ENCODE measurements at places on chromosomes 13 and 19.
A peak's percentile ranks its signal among the peaks of the same experiment; 100 is the strongest.

DNA sequence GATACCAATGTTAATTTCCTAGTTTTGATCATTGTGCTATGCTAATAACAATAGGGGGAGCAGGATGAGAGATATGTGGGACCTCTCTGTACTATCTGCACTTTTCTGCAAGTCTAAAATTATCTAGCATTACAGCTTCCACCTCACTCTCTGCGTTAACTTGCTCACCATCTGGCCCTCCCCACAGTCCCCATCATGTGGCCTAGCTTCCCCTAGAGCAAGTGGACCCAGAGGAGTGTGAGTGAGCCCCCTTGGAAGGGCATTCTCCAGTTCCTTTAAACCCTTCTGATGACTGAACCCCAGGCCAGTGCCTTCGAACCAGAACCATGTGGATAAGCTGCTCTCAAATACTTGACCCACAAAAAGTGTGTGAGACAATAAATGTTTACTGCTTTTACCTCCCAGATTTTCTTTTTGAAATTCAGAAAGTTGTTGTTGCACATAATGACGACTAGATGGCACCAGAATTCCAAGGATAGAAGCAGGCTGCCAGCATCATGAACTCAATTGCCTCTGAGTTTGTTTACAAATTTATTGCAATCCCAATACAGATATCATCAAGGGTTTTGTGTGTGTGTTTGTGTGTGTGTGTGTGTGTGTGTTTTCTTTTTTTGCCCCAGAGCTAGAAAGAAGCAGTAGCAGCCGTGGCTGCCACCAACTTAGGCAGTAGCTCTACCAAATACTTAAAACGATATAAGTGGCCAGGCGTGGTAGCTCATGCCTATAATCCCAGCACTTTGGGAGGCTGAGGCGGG lies 49.0 kb upstream of the ZNF780A start:
- DNase-seq, result peak; percentile 58

DNA sequence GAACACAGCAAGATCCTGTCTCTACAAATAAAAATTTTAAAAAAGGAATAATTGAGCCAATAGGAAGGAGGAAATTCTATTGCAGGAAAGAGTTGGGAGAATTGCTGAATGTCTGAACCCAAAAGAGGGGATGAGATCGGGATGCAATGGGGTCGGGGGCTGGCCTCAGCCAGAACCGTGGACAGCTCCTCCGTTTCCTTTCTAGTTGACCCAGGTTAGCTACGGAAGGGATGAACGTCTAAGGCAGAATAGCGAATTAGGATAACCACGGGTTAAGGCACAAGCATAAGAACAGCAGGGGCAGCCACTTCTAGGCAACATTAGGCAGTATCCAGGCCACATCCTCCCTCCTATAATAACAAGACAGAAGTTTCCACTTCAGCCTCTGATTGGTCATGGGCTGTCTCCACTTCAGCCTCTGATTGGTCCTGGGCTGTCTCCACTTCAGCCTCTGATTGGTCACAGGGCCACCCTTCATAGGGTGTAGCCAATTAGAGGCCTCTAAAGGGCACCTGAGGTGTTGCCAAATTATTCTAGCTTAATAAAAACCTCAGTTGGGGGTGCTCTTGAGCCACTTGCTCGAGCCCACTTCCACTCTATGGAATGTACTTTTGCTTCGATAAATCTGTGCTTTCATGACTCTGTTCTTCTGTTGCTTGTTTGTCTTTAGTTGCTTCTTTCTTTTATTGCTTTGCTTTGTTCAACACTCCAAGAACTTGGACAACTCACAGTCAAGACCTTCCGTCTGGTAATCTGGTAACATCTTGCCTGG lies 24.9 kb upstream of the TPM4 start:
- no peak for DNase-seq

- no peak for DNase-seq
Observed at GRCh38 chr19:21133633-21134032, 8.2 kb upstream of the ZNF431 start.

DNA sequence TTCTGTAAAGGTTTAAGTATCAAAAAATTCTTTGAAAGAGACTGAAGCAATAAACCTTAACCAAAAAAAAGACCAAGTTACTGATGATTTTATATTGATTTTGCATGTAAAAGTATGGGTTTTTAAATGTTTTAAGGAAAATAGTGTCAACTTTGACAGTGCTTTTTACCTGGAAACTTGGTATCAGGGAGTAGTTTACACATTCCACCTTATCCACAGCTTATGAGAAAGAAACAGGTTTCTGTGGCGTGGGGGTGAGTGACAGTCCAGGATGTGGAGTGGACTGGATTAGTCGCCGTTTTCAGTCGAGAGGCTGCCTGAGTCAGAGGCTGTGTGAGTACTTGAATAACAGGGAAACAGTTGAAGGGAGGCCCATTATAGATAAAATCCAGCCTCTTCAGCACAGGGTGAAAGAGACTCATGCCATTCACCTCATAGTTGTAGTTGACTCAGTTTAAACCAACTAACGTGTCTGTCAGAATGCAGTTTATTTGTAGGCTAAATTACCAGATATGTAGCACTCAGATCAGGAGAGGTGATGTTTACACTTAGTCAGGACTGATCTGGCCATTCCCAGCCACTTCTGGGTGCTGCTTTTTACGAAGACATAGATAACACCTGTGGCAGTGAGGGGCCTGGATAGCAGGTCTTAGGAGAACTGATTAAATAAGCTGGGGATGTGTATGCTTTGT lies 595 bp upstream of the GPR183 start:
- no peak for DNase-seq

GRCh38 chr19:49858088-49858985 lies 7.4 kb downstream of the PTOV1 start:
- DNase-seq, result no peak

GRCh38 chr13:29702912-29703351 lies 107.4 kb upstream of the SLC7A1 start:
- no peak for DNase-seq

DNA sequence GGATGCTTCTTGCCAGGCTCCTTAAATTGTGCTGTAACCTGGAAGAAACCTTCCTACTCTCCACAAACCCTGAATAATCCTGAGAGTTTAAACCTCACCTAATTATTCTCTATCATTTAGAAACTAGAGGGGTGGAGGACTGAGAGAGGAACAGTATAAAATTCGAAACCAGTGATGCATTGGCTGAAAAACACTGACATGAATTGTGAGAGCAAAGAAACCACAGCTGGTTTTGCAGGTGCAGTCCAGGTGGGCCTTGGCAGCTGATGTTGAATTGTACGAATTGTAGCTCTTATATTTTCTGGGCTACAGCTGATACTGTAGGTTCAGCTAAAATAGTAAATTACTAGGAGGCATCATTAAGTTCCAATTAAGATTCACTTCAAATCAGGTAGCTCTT lies 227.0 kb upstream of the SLITRK5 start:
- DNase-seq, result no peak

GRCh38 chr13:36395280-36395679 lies 37.0 kb upstream of the CCNA1 start:
- DNase-seq, result peak; percentile 35

DNA sequence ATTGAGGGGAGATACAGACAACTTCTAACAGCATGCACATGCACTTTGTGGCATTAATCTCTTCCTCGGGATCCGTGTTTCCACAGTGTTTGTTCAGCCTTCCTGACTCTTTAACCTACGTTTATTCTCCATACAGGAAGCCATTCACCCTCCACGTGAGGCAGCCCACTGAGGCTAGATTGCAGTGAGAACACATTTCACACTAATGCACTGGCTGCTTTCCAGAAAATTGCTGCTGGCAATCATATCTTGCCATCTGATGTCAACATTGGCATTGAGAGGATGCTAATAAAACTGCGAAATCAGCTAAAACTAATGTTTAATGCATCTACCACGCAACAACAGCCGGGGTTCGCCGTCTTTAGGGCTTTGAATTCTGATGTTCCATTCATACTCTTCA lies 30.0 kb downstream of the DCLK1 start:
- no peak for DNase-seq

GRCh38 chr19:14271840-14272239 lies 65.9 kb upstream of the ADGRL1 start:
- no peak for DNase-seq

GRCh38 chr19:5273782-5274181 lies 66.8 kb downstream of the PTPRS start:
- DNase-seq, result no peak
